ENCODE measurements at places on chromosomes 6 and 20.

GRCh38 chr6:11767978-11768756, 10.4 kb downstream of the ADTRP start:
- no peak for DNase-seq

GRCh38 chr20:23565503-23566045, 2.7 kb downstream of the CST9L start:
- no peak for DNase-seq

DNA sequence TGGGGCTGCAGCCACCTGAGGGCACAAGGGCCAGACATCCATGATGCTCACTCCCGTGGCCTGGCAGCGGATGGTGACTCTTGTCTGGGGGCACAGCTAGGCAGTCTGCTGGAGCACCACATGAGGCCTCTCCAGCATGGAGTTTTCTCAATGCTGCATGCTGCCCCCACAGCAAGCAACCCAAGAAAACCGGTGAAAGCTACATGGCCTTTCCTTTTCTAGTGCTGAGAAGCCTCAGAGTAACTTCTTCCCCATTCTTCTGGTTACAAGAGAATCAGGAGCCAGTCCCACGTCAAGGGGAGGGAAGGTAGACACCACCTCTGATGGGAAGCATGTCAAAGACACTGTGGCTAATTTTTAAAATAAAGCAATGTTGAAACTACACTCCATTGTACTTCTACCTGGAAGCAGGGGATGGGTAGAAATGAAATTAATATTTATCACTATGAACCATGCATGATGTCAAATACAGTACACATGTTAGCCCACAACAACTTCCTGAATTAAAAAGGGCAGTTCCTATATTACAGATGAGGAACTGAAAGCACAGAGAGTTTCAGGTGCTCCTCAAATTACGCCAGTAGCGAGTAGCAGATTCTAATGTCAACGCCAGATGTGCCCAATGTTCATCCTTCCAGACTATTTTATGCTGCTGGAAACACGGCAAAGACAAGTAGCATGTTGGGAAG, 101.5 kb downstream of the LAMP5 start:
- no peak for DNase-seq

DNA sequence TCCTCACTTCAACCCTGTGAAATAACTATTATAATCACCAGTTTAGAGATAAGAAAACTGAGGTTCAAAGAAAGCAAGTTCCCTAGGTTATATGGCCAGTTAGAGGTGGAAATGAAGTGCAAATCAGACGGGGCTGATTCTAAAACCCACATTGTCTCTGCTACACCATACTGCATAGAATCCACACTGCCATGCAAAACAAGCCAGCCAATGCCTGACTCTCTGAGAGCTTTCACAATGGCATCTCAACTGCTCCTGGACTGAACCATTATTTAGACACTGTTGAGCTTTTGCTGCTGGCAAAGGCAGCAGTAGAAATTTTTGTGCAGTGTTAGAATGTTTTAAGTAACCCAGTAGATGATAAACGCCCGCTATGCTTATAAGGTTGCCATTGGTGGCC, 195.2 kb upstream of the CNR1 start:
- DNase-seq = no peak
